ENCODE measurements at places on chromosomes 11 and 22.

GRCh38 chr11:74672956-74673692 is 58.1 kb downstream of the CHRDL2 start:
- no peak for DNase-seq

DNA sequence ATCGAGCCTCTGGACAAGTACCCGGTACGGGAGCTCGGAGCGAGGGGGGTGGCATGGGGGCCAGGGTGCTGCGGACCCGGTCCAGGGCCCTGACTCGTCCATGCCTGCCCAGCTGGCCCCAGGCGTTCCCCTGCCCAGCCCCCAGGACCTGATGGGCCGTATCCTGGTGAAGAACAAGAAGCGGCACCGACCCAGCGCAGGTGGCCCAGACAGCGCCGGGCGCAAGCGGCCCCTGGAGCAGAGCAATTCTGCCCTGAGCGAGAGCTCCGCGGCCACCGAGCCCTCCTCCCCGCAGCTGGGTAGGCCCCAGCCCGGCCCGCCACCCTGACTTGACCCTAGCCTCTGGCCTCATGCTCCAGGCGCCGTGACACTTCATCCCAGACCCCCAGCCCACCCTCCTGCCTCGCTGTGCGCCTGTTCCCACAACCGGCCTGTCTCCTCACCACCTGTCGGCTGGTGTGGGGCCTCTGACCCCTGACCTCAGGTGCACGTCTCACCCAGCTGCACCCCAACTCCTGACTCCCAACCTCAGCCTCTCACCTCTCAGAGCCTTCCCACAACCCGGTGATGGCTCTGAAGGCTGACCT is 7.7 kb downstream of the PLCB3 start:
- no peak for DNase-seq

DNA sequence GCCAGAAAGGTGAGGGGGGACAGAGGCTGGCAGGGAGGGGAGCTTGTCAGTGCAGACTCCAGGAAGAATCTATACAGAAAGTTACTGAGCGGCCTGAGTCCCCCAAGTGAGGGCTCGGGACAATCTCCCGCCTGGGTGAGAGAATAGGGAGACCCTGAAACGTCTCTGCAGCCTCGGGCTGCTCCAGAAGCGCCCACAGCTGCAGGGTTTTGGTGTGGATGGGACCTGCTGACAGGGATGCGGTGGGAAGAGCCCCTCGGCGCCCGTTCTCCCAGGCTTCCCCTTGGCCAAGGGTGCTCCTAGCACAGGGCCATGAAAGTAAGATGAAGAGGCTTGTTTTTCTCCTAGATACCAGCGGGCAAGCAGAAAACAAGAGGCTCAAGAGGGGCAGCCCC is 743 bp upstream of the RCE1 start:
- DNase-seq: no peak

DNA sequence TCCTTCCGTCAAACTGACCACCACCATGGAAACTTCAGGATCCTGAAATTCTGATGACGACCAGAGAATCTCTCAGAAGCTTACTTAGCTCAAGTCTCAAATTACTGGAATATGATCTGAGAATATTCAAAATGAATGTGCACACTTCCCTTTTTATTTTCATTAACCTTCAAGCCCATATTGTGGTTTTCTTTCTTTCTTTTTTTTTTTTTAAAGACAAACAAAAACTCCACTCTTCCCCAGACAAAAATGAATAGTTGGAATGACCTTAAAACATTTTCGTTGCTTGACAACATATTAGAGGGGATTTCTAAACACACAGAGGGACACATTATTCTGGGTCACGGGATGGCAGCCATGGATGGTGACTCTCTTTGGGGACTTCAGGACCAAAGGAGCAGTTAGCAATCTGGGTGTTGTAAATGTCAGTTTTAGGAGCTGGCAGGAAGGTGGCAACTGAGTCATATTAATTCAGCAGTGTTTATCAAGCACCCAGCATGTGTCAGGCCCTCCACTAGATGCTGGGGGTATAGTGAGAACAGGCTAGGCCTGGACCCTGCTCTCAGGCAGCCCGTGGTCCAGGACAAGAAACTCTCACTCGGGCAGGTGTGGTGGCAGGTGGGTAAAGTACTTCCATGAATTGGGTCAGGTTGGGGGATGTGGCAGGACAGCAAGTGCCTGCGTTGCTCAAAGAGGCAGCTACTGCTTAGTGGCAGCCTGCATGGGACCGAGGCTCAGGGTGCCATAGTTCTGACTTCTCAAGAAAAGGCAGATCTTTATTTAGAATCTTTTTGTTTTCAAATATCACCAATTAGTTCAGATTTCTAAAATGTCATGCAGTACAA is 126.1 kb downstream of the HIPK3 start:
- no peak for DNase-seq

- DNase-seq: no peak
Measured at GRCh38 chr11:21564833-21565682, 627.8 kb upstream of the ANO5 start.

GRCh38 chr11:10900681-10901415 is 43.0 kb upstream of the ZBED5 start:
- no peak for DNase-seq

- DNase-seq: no peak
Measured at GRCh38 chr22:38494498-38494897, 11.6 kb downstream of the DDX17 start.

GRCh38 chr11:132523929-132524328 is 1008.4 kb downstream of the OPCML start:
- no peak for DNase-seq

DNA sequence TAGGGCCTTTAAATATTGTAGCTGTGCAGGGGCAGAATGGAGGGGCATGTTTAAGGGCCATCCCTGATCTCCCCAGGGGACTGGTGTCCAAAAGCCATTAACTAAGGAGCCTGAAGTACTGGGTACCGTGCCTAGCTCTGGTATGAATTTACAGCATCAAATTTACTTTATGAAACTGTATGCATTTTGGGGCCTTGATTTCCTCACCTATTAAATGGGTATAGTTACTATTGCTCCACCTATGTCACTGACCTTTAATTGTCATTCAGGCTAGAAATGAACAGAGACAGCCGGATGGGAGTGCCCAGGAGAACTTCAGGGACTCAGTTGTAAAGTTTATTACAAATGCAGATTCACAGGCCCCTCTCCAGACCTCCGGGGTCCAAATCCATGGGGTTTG is 11.8 kb upstream of the TP53I11 start:
- DNase-seq: no peak

DNA sequence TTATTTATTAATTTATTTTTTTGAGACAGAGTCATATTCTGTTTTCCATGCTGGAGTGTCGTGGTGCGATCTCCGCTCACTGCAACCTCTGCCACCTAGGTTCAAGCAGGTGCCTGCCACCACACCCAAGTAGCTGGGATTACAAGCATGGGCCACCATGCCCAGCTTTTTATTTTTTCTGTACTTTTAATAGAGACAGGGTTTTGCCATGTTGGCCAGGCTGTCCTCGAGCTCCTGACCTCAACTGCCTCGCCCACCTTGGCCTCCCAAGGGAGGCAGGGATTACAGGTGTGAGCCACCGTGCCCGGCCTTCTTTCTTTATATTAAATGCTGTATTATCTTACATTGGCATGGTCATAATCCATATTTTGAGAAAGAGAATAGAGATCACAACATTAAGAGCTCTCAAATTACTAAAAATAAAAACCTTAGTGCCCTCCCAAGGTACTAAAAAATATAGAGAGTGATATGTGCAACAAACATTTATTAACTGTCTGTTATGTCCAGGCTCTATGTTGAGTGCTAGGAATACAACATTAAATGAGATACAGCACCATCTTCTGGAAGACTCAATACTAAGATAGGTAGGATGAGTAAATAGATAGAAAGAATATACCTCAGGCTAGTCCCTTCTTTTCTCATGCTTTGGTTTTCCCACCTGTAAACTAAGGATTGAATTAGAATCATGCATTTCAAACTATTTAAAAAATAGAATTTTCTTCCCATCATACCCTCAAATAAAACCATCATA is 84.1 kb downstream of the BBOX1 start:
- DNase-seq: no peak

DNA sequence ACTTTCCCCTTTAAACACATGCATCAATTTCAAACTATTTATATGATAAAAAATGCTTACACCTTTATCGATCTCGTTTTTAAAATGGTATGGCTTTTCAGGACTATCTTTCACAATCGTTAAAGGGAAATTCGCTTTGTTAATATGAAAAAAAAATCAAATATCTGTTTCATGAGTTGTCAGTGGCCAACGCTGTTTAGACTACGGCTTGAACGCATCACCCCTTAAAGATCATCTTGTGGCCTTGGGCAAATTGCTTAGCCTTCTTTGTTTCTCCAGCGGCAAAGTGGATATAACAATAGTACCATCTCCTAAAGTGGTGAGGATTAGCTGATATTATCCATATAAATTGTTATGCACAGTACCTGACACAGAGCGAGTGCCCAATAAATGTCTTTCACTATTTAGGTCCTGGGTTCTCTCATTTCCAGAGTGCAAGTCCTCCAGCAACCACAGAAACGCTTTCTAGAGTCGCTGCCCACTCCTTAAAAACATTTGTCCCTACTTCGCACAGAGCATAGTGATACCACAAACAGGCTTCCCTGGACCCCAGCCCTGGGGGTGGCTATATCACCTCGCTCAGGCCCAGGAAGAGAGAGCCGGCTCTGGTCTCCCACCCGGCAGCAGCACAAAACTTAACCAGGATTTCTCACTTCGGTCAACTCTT is 904 bp downstream of the SLC35F2 start:
- no peak for DNase-seq

DNA sequence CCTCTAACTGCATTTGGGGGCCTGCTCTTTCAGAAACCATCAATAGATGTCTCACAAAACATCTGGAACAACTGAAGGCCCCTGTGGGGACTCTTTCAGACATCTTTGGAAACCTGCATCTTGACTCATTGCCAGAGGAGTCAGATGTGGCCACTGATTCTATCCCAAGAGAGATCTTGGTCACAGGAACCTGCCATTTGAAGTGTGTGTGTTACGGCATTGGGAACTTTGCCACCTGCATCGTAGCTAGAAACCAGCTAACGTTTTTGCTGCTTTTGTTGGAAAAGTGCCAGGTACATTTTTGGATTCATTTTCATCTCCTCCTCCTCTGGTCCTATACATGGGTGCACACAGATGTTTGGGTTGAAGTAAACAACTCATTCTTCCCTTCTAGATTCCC is 4.3 kb downstream of the SRRD start:
- DNase-seq: no peak

DNA sequence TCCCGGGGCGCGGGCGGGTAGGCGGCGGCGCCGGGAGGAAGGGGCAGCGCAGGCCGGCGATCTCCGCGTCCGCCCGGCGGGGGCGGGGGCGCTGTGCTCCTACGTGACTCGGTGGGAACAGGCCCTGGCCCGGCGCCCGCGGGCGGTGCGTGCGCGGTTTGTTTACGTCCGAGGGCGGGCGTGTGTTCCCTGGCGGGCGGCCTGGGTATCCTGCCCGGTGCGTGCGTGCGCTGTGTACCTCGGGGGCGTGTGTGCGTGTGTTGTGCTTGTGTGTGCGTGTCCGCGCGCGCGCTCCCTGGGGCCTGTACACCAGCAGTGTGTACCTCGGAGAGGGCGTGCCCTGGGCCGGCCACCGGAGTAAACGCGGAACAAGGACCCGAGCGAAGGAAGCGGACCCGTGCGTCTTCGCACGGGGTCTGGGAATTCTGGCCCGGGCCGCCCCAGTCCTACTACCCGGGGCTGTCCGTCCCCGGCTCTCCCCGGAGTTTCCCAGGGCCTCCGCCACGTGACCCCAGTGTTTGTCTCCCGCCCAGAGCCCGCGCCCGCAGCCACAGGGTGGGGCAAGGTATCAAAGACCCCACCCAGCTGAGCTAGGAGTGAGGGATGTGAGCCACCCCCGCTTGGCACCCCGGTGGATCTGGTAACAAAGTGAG is 769 bp downstream of the MAFF start:
- DNase-seq: no peak

- no peak for DNase-seq
Measured at GRCh38 chr22:29348041-29348440, 32.5 kb upstream of the RASL10A start.

- DNase-seq: no peak
Measured at GRCh38 chr11:69533296-69534165, 52.1 kb downstream of the LINC01488 start.

- no peak for DNase-seq
Measured at GRCh38 chr11:61334434-61335354, 1.7 kb downstream of the TKFC start.

GRCh38 chr11:68025047-68025446 is 5.4 kb upstream of the NDUFS8 start:
- DNase-seq: no peak

GRCh38 chr22:20192293-20192971 is 41.6 kb upstream of the CCDC188 start:
- DNase-seq: no peak

GRCh38 chr11:469684-470560 is 19.8 kb downstream of the PTDSS2 start:
- DNase-seq: no peak

DNA sequence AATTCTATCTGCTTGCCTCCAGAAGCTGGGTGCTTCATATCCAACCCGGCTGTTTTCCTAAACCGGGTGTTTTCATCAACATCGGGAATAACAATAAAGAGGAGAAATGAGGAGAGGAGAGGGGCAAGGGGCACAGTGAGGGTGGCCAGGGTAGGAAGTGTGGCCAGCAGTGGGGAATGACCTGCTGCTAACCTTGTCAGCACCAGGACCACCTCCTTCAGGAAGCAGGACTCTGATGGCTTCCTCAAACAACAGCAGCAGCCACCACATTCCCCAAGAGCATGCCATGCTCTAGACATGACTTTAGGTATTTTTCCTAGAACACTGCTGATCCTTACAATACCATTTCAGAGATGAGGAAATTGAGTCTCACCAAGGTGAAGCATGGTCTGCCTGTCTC is 52.4 kb downstream of the TPBGL start:
- no peak for DNase-seq

GRCh38 chr11:20129665-20130064 is 30.6 kb downstream of the DBX1 start:
- DNase-seq: no peak

- DNase-seq: no peak
Measured at GRCh38 chr11:128291835-128292234, 295.5 kb downstream of the ETS1 start.

- no peak for DNase-seq
Measured at GRCh38 chr22:29072979-29073617, at the start of gene KREMEN1. Gene KREMEN1 (plus strand): TSS chr22:29073035. CDS start chr22:29073131, 96 bp downstream.

GRCh38 chr11:19321351-19321750 is 80.6 kb upstream of the E2F8 start:
- no peak for DNase-seq

GRCh38 chr11:119363081-119363850 is 16.8 kb upstream of the MFRP start:
- no peak for DNase-seq
